Activated T-cell treated with anti-CD3 and anti-CD28 coated beads, Interleukin-2, amount 50 U/mL, for 24 hours (primary cell): ENCODE measurements at places on chromosomes 5 and 9.

GRCh38 chr9:17776735-17777134, 197.9 kb downstream of the SH3GL2 start:
- DNase-seq, result no peak

- no peak for DNase-seq
These were observed 1.8 kb upstream of the GALNT12 start for GRCh38 chr9:98805506-98806272.

DNA sequence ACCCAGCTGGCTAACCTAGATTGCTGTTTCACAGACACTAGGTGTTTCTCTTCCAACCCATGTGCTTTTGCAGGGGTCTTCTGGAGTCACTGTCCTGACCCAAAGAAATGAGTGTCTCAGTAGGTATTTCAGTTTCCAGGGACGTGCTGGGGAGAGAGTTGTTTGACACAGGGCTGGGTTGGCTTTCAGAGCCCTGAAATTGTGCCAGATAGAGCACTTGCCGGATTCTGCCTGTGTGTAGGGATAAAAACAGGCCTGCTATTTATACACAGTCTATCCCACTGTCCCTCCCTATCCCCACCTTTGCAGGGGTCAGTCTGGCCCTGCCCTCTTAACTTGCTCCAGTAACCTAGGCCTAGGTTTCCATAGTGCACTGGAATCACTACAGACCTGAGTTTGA, 957 bp upstream of the HBEGF start:
- DNase-seq, result no peak

DNA sequence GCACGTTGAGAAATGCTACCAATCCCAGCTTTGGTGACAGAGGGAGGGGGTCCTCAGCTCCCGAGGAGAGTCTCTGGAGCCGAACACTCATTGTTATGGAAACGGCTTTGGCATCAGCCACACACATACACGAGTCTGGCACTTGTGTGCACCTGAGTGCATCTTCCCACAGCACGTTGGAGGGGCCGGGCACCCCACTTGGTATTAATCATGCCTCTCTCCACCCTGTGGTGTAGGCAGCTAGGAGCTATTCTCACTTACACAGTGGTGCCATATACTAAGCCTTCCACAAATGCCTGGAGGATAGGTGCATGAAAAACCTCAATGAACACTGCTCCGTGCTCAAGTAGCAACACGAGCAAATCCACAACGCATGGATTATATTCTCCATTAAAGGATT, 133.9 kb upstream of the PANK3 start:
- DNase-seq, result no peak

GRCh38 chr5:82355496-82355895, 77.3 kb upstream of the RPS23 start:
- DNase-seq, result no peak

DNA sequence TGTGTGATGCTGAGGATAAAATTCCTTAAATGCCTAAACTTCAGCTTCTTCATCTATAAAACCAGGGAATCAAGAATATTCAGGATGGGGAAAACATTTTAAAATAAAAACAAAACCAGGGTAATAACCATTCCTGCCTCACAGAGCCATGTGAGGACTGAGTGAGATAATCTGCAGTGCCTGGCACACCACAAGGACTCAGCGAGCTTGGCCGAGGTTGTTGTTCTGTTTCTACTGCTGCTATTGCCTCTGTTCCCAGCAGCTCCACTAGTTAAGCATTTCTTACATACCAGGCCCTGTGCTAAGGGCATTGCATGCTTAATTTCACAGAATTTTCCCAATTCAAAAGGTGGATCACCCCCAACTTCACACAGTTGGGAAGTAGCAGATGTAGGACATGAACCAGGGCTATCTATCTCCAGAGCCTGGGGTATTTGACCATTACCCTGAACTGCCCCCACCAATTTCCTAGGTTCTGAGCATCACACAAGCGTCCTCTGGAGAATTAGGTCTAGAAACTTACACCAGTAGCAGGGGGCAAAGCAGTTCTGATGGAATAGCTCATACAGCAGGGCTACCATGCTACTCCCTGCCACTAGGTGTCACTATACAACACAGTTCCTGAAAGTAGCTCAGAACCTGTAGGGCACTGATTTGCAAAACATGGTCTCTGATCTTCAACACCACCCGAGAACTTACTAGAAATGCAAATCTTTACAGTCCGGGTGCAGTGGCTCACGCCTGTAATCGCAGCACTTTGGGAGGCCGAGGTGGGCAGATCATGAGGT, 74.3 kb downstream of the LRSAM1 start:
- DNase-seq, result no peak

DNA sequence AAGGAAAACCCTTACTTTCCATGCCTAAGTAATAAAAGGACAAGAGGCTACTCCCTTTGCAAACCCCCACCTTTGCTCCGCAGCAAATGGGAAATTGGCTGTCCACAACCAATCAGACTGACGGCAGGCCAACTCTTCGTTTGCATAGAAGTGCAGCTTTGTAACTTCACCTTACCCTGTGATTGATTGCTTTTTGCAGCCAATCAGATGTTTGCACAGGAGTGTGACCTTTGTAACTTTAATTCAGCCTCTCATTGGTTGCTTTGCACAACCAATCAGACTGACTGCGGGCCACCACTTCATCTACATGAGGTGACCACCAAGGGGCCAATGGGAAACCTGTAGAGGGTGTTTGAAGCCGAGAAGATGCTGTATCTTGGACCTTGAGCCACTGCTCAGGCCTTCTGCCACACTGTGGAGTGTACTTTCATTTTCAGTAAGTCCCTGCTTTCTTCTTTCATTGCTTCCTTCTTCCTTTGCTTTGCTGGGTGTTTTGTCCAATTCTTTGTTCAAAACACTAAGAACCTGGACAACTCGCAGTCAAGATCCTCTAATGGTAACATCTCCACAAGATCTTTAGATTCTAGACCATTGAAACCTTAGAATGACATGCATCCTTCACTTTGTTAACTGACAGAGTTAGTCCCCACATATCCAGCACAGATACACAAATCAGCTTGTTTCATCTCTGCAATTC, 51.3 kb upstream of the FREM1 start:
- no peak for DNase-seq

DNA sequence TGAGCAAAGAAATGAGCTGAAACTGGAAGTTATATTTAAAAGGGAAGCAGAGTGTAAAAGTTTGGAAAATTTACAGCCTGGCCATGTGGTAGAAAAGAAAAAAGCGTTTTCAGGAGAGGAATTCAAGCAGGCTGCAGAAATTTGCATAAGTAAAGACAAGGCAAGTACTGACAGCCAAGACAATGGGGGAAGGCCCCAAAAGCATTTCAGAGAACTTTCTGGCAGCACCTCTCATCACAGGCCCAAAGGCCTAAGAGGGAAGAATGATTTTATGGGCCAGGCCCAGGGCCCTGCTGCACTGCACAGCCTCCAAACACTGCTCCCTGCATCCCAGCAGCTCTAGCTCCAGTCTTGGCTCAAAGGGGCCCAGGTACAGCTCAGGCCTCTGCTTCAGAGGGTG, 169.7 kb downstream of the GLIS3 start:
- DNase-seq, result no peak

GRCh38 chr5:172707285-172708182, 63.5 kb downstream of the DUSP1 start:
- DNase-seq, result no peak

DNA sequence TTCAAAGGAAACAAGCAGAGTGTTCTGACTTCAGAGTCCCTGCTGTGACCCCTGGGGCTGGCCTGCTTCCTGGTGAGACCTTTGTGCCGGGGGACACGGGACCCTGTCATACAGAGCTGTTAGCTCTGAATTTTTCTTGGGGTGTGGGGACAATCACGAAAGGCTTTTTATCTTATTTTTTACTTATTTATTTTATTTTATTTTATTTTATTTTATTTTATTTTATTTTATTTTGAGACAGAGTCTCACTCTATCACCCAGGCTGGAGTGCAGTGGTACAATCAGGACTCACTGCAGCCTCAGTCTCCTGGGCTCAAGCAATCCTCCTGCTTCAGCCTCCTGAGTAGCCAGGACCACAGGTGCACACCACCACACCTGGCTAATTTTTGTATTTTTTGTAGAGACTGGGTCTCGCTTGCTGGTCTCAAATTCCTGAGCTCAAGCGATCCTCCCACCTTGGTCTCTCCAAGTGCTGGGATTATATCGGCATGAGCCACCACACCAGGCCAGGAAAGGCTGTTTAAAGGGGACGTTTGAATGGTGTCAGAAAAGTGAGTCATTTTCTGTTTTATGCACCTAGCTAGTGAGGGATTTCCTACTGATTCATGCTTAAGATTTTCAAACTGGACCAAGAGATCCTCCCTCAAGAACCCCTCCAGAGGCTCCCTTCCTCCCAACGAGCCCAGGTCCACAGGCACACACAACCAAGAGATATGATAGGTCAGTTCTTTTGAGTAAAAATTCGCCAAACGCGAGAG, 75.7 kb downstream of the OLFM1 start:
- no peak for DNase-seq

- no peak for DNase-seq
These were observed 228.8 kb downstream of the ARRDC3 start for GRCh38 chr5:91154338-91154737.

DNA sequence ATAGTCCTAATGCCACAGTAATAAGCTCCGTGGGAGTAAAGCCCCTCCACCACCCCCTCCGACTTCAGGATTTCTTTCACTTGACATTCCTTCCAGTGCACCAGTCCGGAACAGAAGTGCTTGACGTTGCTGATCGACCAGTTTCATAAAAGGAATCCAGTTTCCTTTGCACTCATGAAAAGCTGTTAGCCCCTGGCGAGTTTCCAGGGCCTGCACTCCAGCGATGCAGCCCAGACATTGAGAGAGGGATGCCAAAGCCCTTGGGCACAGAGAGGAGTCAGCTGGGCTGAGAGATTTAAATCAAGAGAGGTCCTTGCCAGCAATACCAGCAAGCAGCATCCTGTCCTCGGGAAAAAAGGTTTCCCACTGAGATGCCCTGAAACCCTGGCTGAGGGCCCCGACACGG, 170.1 kb downstream of the GABBR2 start:
- DNase-seq, result no peak

- DNase-seq, result no peak
These were observed 217.5 kb downstream of the DENND1A start for GRCh38 chr9:123712399-123712798.

- no peak for DNase-seq
These were observed 216.5 kb upstream of the KLF9 start for GRCh38 chr9:70630971-70631370.

GRCh38 chr9:127898433-127899127, 823 bp downstream of the ST6GALNAC6 start:
- DNase-seq, result peak; percentile 60

DNA sequence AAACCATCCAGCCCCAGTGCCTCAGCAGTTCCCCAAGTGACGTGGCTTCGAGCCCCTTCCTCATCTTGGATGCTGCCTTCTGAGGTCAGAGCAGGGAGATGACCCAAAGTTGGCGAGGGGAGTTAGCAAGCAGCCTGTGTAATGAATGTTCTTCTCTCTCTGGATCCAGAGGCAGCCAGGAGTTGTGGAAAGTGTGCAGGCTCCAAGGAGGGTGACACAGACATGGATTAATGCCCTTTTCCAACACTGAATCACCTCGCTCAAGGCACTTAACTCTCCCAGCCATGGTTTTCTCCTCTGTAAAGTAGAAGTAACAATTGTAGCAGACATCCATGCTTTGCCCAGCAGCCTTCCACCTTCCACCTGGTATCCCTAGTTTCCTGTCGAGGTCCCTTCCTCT, 64.6 kb upstream of the HAND1 start:
- no peak for DNase-seq

DNA sequence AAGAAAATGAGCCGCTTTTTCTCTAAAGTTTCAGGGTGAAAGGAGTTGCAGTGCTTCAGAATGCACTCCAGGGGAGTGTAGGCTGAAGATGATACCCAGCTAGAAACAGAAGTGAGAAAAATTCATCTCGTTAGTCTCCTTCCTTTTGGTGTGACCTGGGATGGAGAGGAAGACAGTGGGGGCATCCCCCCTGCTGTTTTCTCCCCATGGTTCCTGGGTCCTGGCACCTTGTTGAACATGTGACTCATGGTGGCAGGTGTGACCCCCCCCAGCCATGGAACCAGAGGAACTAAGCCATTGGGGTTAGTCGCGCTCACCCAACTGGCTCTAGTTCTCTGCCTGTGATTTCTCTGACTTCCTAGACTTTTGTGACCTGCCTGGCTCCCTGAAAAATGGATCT, 424.6 kb downstream of the CSNK1G3 start:
- no peak for DNase-seq

GRCh38 chr9:114900942-114901802, 29.2 kb downstream of the TNFSF8 start:
- no peak for DNase-seq

- no peak for DNase-seq
These were observed 340.3 kb downstream of the KCNN2 start for GRCh38 chr5:114702136-114702535.

DNA sequence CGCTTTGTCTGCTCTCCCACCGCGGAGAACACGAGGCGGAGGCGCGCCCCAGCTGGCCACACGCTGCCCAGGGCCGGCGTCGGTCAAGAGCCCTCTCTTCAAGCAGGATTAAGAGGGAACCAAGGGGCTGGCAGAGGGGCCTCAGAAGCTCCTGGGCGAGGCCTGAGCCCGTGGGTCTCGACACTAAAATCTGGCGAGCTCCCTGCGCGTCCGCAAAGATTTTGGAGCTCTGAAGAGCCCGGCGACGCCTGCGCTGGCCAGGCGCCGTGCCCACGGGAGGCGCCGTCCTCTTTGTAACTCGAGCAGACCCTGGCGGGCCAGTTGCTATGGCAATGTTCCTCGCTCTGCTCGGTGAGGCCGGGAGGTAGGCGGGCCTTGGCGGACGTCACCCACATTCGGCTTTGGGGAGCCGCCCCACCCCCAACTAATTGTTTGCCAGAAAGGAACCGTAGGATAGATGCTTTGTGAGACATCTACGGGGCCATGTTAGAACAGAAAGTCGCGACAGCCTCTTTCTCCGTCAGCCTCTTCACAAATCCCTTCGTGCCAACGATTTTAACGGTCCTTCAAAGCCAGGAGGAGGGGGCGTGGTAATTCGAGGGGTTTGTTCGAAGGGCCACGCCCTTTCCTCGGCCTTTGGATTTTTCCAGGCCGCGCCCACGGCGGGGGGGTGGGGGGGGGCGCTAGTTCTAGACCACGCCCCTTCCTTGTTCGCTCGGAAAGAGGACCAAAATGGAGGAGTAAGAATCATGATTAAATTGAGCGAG, 714 bp upstream of the CNOT8 start:
- peak; percentile 88 for DNase-seq

GRCh38 chr9:137739371-137740309, 120.8 kb downstream of the EHMT1 start:
- no peak for DNase-seq

DNA sequence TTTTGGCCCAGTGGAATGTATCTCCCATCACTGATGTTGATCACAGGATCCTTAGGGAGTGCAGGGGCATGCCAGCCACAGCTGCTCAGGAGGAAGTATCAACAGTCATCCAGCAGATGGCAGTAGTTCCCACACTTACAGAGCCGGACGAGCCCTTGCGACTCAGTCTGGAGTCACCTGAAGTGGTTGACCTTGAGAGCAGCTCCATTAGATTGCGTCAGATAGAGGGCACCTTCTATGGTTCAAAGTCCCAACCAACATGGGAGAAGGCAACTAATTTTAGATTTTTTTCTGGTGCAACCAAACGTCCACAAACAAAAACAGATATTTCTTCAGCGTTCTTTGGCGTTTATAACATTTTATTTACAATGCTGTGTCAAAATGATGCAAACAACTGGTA, 124.5 kb downstream of the EGFLAM start:
- DNase-seq, result peak; percentile 41
